ENCODE measurements at places on chromosomes 16 and 17.

DNA sequence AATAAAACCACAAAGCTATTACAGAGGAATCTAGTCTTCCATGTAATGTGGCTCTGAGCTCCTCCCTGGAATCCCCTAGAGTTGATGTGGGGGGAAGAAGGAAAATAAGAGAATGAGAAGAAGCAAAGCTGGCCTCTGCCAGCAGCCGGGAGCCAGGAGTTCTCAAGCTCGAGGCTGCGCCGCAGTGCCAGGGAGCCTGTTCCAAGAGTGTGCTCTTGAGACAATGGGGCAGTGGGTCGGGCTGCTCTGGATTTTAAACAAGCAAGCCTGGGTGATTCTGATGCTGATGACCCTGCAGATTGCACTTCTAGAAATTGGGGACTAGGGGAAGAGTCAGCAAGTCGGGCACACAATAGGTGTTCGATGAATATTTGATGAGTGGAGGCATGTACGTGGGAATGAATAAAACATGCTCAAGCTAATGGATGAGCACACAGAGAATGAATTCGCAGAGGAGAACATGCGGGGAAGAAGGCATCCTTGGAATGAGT is 119.9 kb downstream of the CMIP start:
- no peak for DNase-seq

DNA sequence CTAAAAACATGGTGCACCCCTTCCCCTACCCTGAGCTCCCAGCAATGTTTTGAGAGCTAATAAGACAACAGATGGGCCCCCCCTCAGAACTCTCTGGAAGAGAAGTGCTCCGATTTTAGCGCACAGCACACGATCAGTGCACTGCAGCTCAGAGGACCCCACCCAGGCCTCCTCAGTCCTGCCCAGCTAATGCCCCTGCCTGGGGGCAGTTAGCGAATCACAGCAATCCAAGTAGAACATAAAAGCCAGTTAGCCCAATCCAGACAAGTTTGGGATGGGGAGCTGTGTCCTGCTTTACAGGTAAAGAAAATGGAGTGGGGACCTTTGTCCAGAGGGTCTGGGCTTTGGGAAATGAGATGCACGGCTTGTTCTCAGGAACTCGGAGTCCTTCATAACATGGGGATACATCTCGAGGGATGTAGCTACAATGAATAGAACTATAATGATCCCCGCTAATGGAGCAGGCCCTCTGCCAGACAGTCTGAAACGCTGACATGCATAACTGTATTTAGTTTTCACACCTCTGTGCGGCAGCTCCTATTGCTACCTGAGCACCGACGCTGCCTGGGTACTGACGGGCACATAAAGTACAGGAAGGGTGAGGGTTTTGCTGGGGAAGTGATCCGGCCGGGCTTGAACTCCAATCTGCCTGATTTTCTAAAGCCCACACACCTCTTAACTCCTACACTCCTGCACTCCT is 29.7 kb upstream of the CDC42EP4 start:
- no peak for DNase-seq

DNA sequence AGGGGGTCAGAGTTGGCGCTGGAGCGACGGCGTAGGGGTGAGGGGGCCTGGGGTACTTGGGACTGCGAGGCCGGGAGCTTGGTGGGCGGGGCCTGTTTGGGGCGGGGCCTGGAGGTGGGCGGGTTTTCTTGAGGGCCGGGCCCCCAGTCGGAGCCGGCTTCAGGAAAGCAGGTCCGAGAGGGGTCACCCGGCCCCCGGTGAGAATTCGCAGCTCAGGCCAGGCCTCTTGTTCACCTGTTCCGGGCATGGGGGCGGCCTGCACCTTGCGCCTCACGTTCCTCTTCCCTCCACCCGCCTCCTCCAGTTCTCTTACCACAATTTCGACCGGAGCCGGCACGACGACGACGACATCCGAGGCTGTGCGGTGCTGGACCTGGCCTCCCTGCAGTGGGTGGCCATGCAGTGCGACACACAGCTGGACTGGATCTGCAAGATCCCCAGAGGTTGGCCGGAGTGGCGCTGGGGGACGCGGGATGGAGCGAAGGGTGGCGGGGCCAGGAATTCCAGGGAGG is 52.5 kb downstream of the MRC2 start:
- DNase-seq: no peak

- DNase-seq: peak; percentile 3
These were observed 84.9 kb downstream of the HS3ST2 start for GRCh38 chr16:22898874-22899348.

- DNase-seq: no peak
These were observed 9.1 kb upstream of the BLMH start for GRCh38 chr17:30300818-30301217.

DNA sequence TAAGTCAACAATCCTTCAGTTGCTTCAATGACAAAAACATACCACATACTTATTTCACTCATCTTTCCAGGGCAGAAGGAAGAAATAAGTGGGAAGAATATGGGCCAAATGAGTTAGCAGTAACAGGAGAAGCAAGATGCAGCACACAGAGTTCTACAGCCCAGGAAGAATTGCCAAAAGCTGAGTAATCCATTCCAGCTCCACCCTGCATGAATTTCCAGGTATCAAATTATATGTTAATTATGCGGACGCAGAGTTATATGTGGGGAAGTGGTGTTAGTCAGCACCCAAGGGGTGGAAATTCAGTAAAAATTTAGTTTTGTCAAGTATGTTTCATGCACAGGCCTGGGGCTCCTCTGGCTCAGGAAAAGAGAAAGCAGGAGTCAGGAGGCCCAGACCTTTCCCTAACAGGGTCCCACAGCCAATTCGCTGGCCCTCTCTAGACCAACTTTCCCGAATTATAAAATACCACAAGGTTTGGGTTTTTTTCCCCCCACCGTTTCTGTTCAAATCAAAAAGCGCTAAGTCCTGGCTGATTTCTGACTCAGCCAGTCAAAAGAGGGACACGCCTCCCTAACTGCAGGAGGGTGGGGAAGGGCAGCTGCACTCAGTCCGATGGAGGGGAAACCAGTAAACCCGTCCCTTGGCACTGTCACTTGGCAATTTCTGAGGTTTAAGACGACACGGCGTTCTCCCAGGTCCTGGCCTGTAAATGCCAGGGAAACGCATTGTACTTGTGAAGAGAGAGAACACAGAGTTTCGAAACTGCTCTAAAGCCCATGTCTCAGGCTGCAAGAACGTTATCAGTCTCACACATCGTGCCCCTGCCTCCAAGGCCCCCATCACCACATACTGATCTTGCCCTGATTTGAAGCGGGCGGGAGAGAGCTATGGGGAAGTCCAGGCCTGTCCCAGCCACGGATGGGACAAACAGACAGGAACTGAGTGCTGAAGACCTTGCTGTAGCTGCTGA is 58.1 kb downstream of the ZFHX3 start:
- DNase-seq: no peak

- DNase-seq: no peak
These were observed 41.2 kb downstream of the PRMT7 start for GRCh38 chr16:68351991-68352431.

- DNase-seq: peak; percentile 28
These were observed 2.7 kb upstream of the HSD11B2 start for GRCh38 chr16:67428146-67428731.

DNA sequence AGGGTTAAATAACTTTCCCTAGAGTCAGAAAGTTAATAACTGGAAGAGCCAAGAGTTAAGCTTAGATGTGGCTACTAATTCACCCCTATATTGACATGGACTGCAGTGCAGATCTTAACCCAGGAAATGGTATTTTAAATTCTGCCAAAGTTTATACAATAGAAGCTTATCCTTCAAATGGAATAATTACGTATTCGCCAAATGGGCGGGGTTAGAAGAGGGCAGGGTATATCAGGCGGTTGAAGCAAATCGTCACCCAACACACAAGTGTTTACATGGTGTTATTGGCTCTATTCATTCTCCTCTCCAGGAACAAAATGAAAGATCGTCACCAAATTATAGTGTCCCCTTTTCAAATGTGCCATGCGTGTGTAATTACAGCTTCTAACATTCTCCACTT is 182.7 kb downstream of the PRKCB start:
- no peak for DNase-seq

GRCh38 chr16:7321661-7322060 is 11.0 kb upstream of the RBFOX1 start:
- DNase-seq: no peak

DNA sequence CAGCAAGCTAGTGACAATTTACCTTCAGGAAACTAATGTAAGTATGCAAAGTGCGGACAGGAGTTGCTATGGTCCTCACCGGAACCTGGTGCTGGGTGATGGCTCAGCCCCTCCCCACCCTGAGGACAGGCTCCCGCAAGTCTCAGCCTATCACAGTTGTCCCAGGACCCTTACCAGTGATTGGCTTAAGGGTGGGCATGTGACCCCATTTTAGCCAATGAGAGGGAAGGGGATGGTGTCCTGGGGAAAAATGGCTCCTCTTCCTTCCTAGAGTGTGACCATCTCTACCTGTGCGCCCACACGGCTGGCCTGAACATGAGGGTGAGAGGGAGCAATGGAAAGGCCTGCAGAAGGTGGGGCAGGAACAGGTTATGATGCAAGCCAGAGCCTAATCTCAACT is 80.4 kb downstream of the C16orf78 start:
- DNase-seq: no peak

DNA sequence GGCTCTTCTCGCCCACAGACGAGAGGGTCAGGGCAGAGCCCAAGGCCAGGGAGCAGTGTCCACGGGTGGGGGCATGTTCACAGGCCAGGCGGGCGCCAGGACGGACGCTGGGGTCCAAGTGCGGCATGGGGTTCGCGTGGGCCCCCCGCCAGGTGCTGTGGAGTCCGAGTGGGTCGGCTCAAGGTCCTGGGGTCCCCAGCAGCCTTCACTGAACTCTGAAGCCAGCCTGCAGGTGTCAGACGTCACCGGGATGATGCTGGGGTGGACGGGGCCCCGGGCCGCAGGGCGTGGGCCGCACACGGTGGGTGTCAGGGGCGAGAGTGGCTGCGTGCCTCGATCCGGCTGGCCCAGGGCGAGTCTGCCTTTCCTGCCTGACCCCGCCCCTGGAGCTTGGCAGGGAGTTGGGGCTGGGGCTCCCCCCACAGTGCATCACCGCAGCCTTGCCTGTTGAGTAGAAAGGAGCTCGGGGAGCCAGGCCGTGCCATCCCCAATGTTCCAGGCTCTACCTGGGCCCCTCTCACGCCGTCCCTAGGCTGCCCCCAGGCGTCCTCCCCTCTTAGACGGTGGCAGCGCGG is 19.0 kb downstream of the CACNA1H start:
- DNase-seq: no peak

GRCh38 chr16:68764862-68765261 is 27.8 kb downstream of the CDH1 start:
- DNase-seq: no peak

DNA sequence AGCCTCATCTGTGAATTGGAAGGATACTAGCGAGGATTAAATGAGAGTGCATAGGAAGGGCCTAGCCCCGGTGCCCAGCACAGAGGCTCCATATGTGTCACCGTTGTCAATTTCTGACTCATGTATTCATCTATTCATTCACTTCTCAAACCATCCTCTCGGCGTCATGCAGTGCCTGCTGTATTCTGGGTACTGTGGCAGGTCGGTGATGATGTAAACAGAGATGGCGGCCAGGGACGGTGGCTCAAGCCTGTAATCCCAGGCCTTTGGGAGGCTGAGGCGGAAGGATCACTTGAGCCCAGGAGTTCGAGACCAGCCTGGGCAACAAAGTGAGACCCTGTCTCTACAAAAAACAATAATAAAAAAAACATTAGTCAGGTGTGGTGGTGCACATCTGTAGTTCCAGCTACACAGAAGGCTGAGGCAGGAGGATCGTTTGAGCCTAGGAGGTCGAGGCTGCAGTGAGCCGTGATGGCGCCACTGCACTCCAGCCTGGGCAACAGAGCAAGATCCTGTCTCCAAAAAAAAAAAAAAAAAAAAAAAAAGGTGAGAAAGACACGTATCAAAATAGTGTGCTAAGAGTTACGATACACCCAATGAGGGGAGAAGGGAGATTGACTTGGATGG is 4.3 kb upstream of the PPP1R1B start:
- DNase-seq: no peak
